ENCODE measurements at places on chromosomes 6 and 20.

DNA sequence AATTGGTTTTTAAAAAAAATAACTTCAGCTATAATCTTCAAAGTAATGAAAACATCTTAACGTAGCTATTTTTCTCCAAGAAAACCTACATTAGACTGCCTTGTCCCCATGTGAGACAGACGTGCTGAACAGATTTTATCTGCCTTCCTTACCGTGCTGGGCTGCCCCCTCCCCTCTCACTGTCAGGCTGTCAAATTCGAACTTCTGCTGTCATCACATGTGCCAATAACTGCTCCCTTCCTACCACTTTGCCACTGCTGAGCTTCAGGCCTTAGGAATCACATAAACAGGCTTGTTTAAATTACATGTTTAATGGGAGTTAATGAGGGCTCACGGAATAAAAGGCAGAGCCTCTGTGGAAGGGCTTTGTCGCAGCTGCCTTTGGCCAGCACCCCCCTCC, 77.0 kb upstream of the NHSL1 start:
- DNase-seq: no peak

DNA sequence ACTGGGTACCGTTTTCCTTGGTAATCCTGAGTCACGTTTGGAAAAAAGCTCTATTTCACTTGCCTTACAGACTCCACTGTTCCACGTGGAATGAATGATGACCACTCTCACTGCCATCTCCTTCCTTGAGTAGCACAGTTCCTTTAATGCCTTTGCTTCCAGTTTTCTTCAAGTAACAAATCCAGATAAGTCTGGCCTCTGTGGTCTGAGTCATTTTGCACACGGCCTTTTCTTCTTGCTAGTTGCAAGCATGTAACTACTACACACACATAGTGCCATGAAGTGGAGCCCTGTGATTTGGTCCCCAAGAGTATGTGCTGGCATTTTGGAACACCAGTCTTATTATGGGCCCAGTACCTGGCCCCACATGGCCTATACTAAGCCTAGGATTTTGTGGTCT, 182.8 kb downstream of the SASH1 start:
- DNase-seq: no peak

- DNase-seq: no peak
Observed at GRCh38 chr6:45432977-45433376, 55.2 kb upstream of the SUPT3H start.

DNA sequence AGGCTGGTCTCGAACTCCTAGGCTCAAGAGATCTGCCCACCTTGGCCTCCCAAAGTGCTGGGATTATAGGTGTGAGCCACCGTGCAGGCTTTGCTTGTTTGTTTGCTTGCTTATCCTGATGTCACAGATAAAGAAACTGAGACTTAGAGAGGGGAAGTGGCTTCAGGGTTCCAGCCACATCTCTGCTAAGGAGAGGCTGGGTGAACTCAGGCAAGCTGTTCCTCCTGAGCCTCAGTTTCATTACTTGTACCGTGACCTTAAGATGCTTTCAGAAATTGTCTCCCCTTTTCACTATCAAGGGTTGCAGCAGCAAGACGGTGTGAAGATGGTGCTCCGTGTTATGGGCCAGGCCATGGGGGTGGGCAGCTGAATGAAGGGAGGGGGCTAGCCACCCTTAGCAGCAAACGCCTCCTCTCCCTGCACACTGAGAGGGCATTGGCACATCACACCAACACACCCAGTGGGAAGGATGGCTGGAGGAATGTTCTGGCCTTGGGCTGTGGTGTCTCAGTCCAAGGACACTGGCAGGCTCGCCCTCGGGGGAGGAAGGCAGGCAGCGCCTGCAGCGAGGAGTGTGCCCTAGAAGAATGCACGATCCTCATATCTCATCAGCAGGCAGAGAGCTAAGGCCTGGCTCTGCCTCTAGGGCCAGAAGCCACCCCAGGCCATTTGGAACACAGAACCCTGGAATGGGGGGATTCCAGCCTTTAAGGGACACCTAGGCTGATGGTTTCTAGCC, 48.2 kb upstream of the TLDC2 start:
- no peak for DNase-seq

- DNase-seq: no peak
Observed at GRCh38 chr20:50311308-50312001, 120.8 kb downstream of the CEBPB start.

DNA sequence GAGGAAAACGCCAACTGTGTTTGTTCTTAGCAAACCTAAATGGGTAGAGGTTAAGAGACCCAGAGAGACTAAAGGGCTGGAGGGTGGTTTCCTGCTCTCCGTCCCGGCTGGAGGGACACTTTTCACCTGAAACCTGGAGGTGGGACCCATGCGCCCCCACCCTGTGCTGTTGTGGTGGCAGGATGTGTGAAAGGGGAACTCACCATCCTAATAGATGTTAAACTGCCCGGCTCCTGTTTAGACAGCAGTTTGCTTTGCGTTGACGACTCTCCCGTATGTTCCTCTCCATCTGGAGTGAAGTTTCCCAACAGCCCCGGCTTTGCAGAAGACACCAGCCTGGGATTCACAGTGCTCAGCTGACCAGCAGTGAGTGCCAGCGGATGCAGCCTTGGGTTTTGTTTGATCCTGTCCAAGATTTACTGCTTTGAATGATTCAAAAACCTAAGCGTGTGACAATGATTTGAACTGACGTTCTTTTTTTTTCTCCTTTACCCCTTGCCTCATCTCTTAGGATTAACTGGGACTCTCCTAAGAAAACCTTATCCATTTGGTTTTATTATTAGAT, 66.0 kb downstream of the CDH4 start:
- DNase-seq: no peak

GRCh38 chr6:31690231-31691077, 9.6 kb upstream of the LY6G5C start:
- DNase-seq: no peak

DNA sequence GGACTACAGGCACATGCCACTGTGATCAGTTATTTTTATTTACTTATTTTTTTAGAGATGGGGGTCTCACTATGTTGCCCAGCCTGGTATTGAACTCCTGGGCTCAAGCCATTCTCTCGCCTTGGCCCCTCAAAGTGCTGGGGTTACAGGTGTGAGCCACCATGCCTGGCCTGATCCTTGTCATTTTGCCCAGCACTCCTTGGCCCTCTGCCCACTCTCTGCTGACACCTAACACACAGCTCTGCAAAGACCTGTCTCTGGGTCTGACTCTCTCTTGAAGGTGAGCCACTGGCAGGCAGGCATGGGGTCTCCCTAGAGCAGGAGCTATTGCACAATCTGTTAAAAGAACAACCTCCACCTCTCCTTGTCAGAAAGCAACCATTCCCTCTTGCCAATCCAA, 155.6 kb downstream of the ZFP64 start:
- no peak for DNase-seq

GRCh38 chr6:126631363-126631762, 291.4 kb downstream of the CENPW start:
- no peak for DNase-seq

- no peak for DNase-seq
Observed at GRCh38 chr6:105794239-105794638, 291.9 kb upstream of the PRDM1 start.

DNA sequence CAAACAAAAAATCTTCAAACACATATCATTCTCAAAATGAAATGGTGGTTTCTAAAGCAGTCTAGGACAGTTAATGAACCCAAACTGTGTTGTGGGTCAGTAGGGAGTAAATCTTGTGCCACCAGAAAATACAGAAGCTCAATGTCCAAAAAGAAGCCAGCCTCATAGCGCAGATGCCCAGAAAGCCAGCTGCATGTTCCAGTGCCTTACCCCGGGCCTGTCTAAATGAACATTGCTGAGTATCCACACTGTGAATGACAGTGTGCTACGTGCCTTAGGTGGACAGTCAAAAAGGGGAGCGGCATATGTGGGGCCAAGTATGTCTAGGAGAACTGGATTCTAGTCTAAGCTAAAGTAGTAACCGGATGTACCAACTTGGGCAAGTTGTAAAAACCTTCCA, 10.9 kb downstream of the FYN start:
- no peak for DNase-seq

DNA sequence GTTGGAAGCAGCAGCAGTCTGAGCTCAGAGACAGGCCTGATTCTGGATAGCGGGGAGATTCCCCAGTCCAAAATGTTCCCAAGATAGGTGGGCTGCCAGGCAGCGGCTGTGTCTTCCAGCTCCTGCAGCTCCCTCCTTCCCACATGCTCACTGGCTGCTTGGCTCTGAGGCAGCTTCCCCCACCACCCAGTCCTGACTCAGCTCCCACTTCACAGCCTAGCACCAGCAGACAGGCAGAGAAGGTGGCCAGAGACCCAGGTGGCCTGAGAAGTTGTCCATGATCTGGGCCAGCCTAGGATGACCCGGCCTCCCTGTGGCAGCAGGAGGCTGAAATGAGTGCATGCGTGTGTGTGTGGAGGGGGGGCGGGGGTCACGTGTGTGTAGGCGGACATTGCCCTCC, 94.9 kb downstream of the MDGA1 start:
- DNase-seq: no peak

DNA sequence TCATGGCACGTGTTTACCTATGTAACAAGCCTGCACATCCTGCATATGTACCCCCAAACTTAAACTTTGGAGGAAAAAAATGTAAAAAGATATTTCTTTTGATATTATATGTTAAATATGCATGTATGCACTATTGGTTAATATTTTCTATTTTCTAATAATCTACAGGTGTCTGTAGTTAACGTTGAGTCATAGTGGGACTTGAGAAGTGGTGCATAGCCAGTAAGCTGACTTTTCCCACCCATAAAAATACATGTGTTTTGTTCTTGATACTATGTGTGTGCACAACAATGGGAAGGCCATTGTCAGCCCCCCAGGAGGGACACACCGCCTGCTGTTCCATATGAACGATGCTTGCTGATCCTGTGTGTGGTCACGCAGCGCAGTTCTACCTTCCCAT, 49.1 kb downstream of the FAM120B start:
- no peak for DNase-seq

DNA sequence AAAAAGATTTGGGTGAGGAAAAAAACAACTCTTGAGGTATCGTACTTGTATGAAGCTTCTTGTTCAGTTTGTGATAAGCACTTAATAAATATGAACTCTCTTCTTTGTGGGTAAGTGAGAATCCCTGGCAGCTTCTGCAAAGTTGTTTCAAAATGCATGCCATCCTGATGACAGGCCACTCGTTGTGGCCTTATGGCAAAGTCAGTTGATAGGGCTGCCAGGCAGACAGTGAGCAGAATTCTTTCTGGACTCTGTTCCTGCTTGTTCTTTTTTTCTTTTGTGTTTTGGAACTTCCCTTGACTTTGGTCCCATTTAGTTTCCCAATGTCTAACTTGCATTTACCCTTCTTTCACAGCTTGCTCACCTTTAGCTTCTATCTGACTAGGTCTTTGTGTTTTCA, 983.5 kb upstream of the FLRT3 start:
- DNase-seq: no peak

GRCh38 chr20:46108435-46108841, 9.7 kb upstream of the CD40 start:
- no peak for DNase-seq

- no peak for DNase-seq
Observed at GRCh38 chr6:101762851-101763250, 369.3 kb downstream of the GRIK2 start.

GRCh38 chr6:129866256-129866655, 5.1 kb upstream of the TMEM244 start:
- no peak for DNase-seq

- no peak for DNase-seq
Observed at GRCh38 chr6:128079021-128079420, 178.2 kb upstream of the THEMIS start.

DNA sequence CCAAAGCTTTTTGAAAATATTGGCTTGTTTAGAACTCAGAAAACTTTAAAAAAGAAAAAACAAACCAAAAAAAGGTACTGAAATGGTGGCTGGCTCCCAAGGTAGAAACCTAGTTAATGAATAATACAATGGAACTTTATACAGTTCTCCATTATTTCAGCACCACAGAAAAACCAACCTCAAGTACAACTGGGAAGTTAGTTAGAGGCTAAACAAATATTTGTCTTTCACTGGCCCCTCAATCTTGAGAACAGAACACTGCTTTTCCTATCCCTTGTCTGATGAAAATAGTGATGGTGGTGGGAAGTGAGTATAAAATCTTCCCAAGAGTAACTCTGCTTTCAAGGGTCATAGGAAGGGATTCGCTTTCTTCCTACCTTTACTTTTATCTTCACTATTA, 126.5 kb downstream of the REV3L start:
- no peak for DNase-seq

DNA sequence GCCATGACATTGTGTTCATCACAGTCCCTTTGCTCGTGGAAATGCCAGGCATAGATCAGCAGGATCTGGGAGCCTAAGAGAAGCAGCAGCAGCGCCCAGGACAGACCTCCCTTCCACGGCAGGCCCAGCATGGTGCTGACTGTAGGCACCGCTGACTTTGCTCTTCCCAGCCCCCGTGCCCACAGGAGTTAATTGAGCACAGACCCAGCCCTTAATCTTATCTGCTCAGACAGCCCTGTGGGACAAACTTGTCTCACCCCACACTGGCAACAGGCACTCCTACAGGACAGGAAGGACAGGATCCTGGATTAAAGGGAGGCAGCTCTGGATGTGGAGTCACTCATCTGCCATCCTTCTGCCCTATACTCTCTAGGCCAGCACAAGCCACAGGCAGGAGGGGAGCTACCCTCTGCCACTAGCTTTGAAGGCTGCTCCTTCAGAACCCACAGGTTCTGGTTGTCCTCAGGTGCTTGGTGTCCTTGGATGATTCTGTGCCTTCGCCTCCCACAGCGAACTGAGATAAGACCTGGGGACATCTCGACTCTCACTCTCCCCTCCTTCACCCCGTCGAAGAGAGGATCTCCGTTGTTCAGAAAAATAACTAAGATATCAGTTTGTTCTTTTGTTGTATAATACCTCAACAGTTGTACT, at the start of gene CST9L:
CST9L (minus strand) TSS at position 165 of the 651 bp plus-strand sequence; CDS start at position 131, 34 bp downstream.
- DNase-seq: no peak

- DNase-seq: no peak
Observed at GRCh38 chr6:97689078-97689754, 406.2 kb upstream of the MMS22L start.

- no peak for DNase-seq
Observed at GRCh38 chr20:52481443-52481842, 289.9 kb upstream of the ZFP64 start.

- DNase-seq: no peak
Observed at GRCh38 chr6:128597956-128598355, 77.6 kb upstream of the PTPRK start.

GRCh38 chr20:51183451-51183850, 160.5 kb upstream of the KCNG1 start:
- no peak for DNase-seq

GRCh38 chr6:33440649-33441309, 13.6 kb upstream of the ZBTB9 start:
- DNase-seq: no peak

DNA sequence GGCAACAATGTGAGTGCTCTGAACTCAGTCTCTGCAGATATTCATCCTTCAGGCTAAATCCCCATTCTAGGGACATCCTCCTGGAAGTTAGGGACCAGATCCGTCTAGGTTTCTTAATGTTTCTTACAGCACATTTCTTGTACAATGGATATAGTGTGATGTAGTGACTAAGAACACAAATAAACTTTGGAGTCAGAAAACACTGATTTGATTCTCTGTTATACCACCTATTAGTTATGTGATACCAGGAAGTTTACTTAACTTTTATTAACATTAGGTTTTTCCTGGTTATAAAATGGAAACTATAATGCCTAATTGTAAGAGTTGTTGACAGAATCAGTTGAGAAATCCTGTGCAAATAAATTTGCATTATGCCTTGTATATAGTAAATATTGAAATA, 57.6 kb upstream of the KCNQ5 start:
- DNase-seq: no peak

All from stimulated activated CD8-positive, alpha-beta memory T cell treated with anti-CD3 and anti-CD28 coated beads, Interleukin-15, amount 100 ng/mL, for 24 hours (primary cell).